ENCODE measurements at places on chromosomes 12 and 14.

GRCh38 chr14:53955671-53956426 lies 776 bp downstream of the BMP4 start:
- no peak for DNase-seq

DNA sequence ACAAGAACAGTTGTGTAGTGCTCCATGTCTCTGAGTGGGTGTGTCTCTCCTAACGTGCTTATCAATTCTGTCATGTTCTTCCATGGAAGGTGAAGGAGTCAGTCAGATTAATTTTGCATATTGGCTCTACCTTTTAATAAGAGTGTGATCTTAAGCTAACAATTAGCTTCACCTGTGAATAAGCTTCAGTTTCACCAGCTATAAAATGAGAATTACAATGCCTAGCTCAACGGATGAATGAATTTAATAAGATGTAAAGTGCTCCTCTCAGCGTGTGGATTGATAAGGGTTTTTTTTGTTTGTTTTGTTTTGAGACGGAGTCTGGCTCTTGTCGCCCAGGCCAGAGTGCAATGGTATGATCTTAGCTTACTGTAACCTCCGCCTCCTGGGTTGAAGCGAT lies 32.7 kb downstream of the CCDC175 start:
- DNase-seq, result no peak

- no peak for DNase-seq
Measured at GRCh38 chr12:106584104-106585064, 1.6 kb downstream of the RFX4 start.

DNA sequence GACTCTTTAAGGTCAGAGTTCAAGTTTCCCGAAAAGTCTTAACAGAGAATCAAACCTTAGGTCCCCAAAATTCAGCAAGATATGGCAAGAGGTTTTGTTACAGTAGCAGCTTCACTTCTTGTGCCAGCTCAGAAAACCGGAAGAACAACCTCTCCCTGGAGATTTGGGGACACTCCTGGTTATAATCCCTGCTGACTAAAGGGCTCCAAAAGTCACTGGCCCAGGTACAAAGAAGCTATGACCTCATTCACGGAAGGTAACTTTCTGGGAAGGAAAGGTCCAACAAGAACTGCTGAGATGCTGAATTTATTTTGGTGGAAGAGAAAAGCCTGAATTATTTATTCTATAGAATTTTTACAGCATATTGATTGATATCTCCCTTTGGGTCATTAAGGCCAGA lies 55.6 kb upstream of the DIO2 start:
- no peak for DNase-seq

DNA sequence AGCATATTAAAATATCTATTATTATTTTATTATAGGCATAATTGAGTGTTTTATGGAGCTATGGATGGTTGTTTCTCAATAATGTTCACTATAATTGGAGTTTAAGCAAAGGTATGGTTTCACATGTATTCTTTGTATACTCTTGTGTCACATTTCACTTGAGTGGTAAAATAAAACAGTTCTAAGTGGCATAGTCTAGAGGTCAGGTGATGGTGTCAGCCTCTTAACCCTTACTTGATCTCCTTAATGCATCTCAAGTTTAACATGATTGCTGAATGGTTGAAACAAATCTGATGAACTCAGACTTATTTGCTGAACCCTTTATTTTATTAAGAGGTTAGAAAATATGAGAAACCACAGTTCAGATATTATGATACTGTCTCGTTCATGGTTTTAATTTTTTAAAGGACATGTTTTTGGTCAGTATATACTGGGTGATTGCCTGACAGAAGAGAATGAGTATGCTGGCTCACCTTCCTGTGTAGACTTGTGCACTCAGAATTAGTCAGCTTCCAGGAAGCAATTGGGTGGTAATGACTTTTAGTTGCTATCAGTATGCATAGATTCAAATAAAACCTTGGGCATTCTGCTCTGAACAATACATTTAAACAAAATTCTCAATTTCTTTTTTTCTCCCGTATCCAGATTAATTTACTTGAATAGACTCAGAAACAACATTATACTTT lies 464.6 kb downstream of the PCNX1 start:
- no peak for DNase-seq

GRCh38 chr12:101908395-101908794 lies 31.0 kb downstream of the DRAM1 start:
- DNase-seq, result no peak

- no peak for DNase-seq
Measured at GRCh38 chr12:3107071-3107583, 29.9 kb downstream of the TSPAN9 start.

DNA sequence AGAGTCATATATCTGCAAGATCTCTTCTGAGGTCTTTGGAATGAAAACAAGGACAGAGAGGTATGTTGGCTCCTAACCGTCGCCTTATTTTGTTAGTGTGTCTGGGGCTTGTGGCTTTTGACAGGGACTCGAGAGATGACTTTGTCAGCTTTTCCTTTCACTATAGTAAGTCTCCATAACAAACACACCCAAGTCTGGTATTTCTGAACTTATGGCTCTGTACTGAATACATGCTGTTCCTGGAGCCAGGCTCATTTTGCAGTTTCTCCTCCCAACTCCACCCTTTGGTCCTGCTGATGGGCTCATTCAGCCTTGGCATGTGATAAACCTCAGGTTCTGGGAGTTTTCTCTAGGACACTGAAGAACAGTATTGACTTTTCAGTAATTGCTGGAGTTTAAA lies 27.7 kb upstream of the TMED10 start:
- DNase-seq, result no peak

DNA sequence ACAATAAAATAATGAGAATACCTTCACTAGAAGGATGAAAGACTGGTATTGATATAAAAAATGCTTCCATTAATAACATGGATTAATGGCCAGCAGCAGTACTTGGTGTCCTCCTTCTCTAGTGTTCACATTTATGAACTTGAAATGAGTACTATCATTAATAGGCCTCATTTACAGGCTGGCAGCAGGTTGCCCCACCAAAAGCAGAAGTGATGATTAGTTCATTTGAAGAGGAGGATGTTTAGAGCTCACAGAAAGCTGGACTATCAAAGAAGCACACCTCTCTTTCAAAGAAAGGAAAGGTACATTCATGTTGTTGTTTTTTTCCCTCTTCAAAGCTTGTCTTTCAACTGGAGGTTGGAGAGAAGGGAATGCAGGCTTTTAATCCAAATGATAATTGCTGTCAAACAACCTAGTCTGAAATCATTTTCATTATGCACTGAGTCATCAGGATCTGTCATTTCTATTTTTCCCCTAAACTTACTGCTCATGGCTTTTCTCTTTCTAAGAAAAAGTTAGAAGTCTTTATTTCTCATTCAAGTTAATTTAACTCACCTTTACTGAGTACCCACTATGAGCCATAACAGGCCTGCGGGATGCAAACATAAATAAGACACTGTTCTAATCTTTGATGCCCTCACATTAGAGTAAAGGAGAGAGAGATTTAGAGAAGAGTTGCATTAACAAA lies 157.9 kb upstream of the GRIP1 start:
- DNase-seq, result no peak

- DNase-seq, result no peak
Measured at GRCh38 chr12:96422192-96422591, 22.0 kb upstream of the CDK17 start.

DNA sequence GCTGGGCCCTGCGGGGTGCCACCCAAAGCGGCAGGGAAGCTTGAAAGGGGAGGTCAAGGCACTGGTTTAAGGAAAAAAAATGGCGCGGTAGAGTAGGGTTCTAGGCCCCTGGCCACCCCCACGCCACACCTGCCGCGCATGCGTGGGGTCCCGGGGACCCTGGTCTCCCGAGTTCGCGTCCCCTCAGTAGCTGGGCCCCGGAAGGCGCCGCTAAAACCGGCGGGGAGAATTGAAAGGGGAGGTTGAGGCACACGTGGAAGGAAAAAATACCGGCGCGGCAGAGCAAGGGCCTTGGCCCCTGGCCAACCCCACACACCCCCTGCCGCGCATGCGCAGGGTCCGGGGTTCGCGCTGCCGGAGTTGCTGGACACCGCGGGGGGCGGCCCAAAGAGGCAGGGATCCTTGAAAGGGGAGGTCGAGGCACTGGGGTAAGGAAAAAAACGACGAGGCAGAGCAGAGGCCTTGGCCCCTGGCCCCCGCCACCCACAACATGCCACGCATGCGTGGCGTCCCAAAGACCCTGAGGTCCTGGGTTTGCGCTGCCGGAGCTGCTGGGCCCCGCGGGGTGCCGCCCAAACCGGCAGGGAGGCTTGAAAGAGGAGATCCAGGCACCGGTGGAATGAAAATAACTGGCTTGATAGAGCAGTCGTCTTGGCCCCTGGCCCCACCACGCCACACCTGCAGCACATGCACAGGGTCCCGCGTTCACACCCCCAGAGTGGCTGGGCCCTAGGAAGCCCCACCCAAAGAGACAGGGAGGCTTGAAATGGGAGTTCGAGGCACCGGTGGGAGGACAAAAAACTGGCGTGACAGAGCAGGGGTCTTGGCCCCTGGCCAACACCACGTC lies 314.5 kb downstream of the ALG10 start:
- DNase-seq, result no peak

DNA sequence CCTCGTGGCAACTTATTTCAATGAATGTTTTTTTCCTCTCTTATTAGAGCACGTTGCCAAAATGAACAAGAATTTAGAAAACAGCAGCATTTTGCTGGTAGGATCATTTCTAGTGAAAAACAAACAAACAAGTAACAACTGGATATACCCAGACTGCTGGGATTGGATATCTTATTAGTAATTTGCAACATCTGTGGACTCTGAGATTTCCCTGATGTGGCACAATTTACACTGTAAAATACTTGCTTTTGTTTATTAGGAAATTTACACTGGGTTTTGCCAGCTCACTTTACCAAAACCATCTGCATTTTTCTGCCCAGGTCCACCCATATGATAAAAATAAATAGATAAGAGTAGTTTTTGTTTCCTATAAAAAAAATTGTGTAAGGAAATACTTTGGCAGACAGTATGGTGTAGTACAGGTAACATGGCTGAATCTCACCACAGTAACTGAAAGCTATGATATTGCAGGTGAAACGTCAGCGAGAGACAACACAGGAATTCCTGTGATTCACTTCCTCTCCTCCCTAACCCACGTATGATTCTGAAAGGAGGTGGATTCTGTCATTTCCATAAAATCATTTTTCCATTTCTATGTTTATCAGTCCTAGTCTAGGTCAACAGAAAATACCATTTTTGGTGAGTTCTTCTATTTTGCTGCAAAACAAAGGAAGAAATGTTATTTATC lies 176.2 kb upstream of the NOVA1 start:
- no peak for DNase-seq

DNA sequence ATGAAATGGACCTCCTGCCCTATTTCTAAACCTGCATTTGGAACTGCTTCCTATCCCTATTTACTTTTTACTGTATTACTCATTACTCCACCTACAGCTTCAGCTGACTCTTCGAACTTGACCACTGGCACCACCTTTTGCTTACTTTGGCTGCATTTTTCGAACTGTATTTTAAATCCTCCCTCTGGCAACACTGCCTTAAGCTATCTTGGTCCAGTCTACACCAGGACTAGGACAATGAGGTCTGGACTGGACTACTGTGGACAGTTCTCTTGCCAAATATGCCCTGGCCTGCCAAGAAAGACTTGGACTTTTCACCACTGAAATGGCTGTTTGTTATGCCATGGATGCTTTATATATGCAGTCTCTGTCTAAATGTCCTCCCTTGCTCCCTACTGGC lies 328.1 kb downstream of the BTG1 start:
- no peak for DNase-seq

DNA sequence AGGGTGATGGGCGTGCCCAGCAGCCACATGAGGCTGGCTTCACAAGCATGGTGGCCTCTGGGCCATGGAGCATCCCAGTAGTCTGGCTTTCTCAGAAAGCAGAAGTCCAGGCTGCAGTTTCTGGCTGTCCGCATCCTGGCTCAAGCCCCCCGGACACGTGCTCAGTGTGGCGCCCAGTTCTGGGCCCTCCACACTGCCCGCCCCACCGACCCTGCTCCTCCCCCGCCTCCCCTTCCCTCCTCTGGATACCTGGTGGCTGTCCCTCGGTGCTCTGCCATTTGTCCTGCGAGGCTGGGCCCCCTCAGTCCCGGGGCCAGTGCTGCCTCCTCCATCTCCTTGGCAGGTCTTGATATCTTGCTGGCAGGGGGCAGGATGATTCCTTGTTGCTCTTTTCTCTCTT lies 31.6 kb downstream of the LRCOL1 start:
- no peak for DNase-seq

DNA sequence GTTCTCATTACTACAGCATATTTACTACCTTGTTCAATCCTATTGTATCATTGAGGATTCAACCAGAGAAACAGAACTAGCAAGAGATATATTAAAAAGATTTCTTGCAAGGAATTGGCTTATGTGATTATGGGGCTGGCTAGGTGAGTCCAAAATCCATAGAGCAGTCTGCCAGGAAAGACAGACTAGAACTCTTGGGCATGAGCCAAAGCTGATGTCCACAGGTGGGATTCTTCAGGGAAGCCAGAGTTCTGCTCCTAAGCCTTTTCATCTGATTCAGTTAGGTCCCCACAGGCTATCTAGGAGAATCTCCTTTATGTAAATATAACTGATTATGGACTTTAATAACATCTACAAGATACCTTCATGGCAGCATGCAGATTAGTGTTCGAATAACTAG lies 26.0 kb downstream of the PELI2 start:
- DNase-seq, result no peak
